ENCODE measurements at places on chromosomes 11 and 22.

- peak; percentile 99 for DNase-seq
Measured at GRCh38 chr11:65487467-65488272, 11.2 kb upstream of the MALAT1 start.

DNA sequence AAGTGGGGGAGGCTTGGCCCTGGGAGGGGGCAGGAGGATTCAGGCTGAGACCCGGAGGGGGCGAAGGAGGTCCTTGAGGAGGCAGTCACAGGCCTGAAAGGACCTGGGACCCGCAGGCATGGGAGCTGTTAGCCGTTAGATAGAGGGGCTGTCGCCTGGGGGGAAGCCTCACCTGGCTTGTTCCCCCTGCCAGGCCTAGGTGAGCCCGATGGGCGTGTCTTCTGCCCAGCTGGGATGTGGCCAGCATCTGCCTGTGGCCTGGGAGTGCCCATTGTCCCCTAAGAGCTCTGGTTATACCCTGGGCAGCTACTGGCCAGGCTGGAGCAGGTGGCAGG is 1.8 kb upstream of the DUSP8 start:
- peak; percentile 76 for DNase-seq

GRCh38 chr11:105032495-105032894 is 2.4 kb downstream of the CASP1 start:
- DNase-seq: no peak

- DNase-seq: no peak
Measured at GRCh38 chr11:92313784-92314183, 89.2 kb downstream of the FAT3 start.

- no peak for DNase-seq
Measured at GRCh38 chr22:26762503-26763472, 105.4 kb downstream of the MIAT start.

DNA sequence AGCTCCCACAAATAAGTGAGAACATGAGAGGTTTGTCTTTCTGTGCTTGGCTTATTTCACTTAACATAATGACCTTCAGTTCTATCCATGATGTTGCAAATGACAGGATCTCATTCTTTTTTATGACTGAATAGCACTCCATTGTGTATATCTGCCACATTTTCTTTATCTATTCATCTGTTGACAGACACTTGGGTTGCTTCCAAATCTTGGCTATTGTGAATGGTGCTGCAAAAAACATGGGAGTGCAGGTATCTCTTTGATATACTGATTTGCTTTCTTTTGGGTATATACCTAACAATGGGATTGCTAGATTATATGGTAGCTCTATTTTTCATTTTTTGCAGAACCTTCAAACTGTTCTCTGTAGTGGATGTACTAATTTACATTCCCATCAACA is 13.3 kb downstream of the GVQW3 start:
- no peak for DNase-seq

DNA sequence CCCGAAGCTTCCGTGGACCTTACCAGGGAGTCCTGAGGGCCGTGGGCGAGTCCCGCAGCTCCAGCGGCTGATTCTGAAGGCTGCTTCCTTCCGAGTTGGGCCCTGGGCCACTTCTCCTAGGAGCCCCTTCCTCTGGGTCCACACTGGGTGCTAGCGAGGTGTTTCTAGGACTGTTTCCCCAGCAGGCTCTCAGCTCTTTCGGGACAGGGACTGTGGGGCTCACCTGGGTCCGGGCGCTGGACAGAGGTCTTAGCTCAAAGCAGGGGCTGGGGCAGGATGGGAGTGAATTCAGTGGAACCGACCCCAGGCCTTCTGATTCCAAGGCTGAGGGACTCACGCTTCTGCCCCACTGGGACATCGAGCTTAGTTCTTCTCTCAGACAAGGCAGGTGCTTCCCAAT is 29.3 kb upstream of the CSNK1E start:
- DNase-seq: no peak

- no peak for DNase-seq
Measured at GRCh38 chr11:61534933-61535839, 26.6 kb downstream of the LRRC10B start.

DNA sequence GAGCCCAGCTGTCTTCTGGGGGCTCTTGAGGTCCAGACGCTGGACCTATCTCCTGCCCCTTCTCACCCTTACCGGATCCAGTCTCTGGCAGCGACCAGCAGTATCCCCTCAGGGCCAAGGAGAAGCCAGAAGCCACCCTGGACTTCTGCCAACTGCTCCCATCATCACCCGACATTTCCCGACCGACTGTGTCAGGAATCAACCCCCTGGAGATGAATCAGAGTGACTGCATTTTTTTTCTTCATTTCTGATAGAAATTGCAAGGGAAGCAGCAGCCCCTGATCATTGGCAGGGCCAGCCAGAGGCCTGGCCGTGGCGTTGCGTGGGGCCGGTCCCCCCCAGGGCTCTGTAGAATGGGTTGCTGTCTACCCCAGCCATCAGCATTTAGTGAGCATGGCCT is 5.2 kb upstream of the LIF start:
- DNase-seq: no peak

DNA sequence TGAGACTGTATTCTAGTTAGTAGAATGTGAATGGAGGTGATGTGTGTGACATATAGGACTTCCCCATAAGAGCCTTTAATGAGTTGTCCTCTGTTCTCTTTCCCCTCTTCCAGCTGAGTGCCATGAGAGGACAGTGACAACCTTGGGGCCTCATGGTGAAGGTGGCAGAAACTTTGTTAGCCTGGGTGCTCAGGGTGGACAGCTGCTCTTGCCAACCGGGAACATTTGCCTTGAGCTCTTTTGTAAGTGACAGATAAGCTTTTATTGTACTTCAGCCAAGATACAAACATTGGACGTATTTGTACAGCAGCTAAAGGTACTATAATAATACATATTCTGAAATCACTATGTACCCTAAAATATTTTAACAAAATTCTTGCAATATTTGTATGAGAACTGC is 33.0 kb upstream of the PLET1 start:
- no peak for DNase-seq

DNA sequence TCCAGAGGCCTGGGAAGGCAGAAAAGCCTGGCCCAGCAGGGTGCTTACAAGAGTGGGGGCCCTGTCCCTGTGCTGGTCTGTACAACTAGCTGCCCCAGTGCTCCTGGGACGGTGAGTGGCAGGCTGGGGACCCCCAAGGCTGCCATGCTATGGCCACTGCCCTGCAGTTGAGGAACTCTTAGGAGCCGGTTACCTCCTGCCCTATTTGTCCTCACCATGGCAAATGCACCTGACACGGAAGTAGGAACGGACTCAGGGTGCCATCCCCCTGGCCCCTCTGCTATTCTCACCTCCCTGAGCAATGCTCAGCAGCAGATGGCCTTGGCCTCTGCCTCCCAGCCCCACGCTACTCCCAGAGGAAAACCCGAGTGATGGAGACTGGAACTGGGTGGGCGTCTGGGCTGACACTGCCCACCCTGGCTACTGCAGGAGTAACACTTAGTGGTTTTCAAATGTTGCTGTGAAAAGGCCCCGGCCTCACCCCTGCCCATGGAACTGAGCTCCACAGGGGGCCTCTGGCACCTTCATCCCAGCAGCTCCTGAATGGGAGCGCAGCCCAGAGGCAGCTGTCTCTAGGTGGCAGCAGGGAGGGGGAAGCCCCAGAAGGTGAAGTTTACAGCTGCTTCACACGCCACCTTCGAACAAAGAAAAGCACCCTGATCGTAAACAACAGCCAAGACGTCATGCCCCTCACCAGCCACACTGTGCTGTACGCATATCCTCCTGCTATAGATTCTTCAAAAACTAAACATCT is 105.3 kb downstream of the CTTN start:
- no peak for DNase-seq

DNA sequence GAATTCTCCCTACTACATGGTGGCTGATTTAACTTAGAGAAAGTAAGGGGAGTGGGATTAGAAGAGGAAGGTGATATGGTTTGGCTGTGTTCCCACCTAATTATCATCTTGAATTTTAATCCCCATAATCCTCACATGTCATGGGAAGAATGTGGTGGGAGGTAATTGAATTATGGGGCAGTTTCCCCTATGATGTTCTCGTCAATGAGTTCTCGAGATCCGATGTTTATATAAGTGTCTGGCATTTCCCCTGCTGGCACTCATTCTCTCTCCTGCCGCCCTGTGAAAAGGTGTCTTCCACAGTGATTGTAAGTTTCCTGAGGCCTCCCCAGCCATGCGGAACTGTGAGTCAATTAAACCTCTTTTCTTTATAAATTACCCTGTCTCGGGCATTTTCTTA is 169.3 kb downstream of the CASP12 start:
- DNase-seq: no peak

GRCh38 chr22:25876871-25877270 is 134.9 kb downstream of the MYO18B start:
- no peak for DNase-seq

- DNase-seq: no peak
Measured at GRCh38 chr11:10294290-10294953, 403 bp upstream of the SBF2 start.

DNA sequence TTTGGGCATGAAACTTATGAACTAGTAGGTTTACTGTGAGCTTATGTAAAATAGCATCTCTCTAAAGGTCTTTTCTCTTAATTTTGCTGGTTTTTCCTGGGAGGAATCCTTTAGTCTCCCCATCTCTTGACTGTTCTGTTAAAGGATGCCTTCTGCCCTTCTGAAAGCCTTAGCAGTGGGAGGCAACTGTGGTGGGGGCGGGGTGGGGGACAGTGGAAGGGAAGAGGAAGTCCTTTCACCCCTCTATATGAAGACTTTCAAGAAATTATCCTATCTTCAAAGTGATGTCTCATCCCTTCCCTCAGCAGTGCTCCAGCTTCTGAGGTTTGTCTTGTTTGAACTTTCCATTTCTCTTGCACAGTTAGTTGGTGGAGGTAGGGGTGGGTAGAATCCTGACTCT is 73.1 kb downstream of the ELP4 start:
- no peak for DNase-seq

- no peak for DNase-seq
Measured at GRCh38 chr11:126570489-126570888, 215.0 kb downstream of the ST3GAL4 start.

DNA sequence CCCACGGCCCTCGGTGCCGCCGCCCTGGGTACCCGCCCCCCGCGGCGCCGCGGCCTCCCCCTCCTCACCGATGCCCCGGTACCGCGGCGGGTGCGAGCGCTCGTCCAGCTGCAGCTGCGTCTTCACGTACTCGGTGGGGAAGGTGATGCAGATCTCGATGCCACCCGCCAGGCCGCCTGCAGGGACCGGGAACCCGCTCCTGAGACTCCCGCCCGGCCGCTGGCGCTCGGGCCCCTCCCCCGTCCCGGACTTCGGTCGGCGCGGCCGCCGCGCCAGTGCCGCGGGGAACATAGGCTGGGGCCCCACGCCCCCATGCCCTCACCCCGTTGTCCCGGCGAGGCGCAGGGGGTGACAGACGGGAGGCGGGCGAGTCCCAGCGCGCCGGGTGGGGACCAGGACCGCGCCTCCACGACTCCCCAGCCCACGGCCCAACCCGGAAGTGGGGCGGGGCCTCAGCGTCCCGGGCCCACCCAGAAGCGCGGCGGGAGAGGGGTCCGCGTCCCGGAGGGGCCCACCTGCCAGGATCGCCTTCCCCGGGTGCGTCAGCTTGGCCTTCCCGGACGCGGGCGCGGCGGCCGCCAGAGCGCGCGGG is 375 bp downstream of the SLC25A1 start:
- peak; percentile 32 for DNase-seq

- DNase-seq: no peak
Measured at GRCh38 chr11:67561971-67562619, 21.5 kb upstream of the GSTP1 start.

GRCh38 chr11:12402025-12402424 is 24.7 kb downstream of the PARVA start:
- no peak for DNase-seq

DNA sequence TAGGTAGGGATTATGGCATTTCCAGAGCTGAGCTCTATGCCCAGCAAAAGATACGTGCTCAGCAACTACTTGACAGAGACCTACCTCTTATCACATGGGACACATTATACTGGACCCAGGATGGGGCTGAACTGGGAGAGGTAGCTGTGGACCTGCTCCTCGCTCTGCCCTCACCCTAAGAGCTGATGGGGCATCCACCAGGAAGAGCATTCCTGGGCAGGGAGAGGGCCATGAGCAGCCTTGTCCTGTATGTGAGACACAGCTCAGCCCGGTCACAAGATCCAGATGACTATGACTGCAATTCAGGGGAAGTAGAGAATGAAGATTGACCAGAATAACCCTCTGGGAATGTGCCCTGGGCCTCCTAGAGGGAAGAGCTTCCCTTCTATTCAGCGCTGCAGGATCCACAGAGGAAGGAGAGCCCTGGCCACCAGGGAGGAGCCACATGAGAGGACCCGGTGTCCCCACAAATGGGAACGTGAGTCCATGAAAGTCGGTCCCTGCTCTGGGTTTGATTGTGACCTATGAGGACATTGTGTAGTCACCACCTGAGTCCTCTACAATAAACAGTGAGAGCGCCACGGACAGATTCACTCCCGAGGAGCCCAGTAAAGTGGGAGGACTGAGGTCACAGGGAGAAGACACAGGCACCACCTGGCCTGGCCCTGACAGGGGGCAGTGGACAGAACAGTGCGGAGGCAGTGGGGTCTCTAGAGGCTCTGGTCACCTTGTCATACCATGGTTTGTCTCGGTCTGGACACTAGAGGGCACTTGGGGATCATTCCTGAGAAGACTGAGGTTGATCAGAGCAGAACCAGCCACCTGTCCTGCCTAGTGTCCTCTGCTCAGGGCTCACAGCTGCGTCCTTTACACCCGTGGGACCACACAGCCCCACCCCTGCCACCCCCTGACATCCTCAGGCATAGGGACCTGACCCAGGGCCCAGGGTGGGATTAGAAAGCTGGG is 99.5 kb downstream of the ZNF280B start:
- DNase-seq: no peak

DNA sequence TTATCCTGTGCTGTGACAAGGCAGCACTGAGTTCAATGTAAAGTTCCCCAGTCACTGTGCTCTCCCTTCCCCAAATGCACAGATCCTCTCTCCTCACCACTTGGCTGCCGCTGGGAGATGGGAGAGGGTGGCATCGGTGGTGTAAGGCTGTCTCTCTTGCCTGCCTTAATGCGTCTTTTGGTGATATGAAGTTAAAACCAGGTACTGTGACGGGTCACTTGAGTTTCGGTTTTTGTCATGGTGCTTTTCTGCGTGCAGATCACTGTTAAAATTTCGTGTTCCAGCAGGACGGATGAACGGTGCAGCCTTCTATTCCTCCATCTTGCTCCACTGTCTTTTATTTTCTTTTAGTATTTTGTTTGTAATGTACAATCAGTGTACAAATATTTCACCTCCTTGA is 18.6 kb downstream of the GLB1L2 start:
- no peak for DNase-seq

GRCh38 chr11:120517390-120517761 is 5.8 kb downstream of the GRIK4 start:
- DNase-seq: no peak

- no peak for DNase-seq
Measured at GRCh38 chr11:129734654-129735053, 81.0 kb upstream of the TMEM45B start.

DNA sequence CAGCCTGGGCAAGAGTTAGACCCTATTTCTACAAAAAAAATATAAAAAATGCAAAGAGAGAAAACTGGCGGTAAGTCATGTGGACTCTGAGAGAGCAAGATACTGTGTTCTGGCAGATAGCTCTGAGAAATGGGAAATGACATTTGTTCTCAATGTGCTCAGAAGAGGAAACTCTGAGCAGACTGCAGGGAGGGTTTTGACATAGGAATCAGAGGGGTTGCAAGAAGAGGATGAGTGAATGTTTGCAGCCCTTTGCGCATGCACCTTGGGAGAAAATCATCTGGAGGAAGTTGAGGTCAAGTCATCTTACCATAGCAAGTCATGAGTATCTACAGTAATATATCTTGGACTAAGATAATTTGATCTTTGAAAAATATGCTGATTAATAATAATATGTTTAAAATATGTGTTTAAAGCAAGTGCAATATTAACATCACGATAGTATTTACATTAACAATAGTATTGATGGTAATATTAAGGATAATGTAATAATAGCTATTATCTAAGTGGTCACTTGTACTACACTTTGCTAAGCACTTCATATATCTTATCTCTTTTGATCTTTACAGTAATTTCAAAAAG is 2.6 kb downstream of the ACER3 start:
- no peak for DNase-seq
